ENCODE measurements at places on chromosomes 7 and 10.

DNA sequence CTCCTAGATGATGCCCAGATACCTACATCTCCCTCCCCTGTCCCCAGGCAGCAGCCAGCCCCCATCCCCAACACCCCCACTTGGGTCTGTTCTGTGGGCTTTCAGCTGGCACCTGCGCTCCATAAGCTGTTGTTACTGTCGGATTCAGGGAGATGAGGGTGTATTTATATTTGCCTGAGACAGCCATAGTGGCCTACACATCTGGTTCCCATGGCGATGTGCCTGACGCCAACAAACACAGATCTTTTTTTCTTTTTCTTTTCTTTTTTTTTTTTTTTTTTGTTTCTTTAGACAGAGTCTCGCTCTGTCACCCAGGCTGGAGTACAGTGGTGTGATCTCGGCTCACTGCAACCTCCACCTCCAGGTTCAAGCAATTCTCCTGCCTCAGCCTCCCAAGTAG, 73.1 kb downstream of the CLIP2 start:
- DNase-seq: no peak

GRCh38 chr10:132178672-132179545, 7.8 kb upstream of the DPYSL4 start:
- DNase-seq: no peak

DNA sequence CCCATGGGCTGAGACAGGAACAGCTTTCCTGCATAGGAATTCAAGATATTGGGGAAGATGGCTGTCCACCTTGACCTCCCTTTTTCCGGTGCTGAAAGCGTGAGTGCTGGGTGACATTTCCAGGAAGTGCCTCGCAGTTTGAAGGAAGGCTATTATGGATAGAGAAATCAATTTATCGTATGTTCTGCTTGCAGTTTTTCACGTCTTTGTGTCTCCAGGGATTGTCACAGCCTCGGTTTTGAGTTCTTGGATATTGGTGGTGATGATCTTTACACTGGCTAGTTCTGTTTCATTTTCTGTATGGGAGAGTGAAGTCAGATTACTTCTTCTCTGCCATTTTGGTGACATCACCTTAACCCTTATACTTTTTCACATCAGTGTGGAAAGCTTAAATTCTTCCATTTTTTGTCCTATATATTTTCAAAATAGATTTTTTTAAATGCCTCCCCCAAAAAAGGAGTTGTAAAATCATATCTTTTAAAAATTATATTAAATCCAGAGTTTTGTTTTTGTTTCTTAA, 102.5 kb upstream of the APBB1IP start:
- no peak for DNase-seq

DNA sequence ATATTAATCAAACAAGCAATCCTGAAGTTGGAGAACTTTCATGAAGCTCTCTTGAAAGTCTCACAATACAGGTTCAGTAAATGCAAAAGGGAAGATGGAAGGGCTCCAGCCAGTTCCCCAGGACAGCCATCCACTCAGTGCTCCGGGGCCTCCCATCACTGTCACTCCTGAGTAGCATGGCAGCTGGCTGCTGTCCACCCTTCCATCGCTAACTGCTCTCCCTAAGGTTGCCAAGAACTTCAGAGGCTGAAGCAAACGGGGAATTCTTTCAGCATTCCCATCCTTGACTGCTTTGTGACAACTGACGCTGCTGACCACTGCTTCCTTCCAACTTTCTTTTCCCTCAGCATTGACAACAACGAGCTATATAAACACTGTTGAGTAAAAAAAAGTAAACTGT, 69.1 kb downstream of the VPS41 start:
- no peak for DNase-seq

- DNase-seq: no peak
Measured at GRCh38 chr7:111190804-111191203, 99.9 kb downstream of the LRRN3 start.

DNA sequence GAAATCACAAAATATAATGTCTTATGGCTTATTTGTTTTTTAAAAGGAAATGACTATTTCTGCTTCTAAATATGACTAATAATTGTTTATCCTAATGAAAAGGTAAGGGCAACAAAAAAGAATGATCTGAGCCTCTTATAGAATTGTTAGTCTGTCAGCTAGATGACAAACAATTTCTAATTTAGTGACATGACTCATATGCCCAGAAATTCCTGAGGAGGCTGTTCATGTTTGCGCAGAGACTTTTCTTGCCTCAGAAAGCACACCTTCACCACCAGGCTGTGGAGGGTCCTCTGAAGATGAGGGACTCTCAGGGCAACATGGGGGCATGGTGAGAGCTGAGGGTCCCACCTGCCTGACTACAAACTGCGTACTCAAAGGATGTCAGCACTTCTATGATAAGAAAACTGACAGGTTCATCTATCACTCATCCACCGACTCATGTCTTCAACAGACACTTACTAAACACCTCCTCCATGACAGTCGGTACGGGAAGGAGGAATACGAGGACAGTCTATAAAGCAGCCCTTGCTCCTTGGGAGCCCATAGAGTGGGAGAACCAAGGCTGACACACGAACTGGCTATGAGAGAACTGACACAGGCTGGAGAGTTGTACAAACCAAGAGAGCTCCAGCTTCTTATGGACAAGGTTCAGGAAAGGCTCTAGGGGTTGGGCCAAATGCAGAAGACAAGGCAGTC, 102.0 kb downstream of the PKD1L1 start:
- no peak for DNase-seq

GRCh38 chr10:20767028-20767427, 130.1 kb downstream of the NEBL start:
- DNase-seq: no peak

- DNase-seq: no peak
Measured at GRCh38 chr10:129564923-129565322, 97.9 kb downstream of the MGMT start.

DNA sequence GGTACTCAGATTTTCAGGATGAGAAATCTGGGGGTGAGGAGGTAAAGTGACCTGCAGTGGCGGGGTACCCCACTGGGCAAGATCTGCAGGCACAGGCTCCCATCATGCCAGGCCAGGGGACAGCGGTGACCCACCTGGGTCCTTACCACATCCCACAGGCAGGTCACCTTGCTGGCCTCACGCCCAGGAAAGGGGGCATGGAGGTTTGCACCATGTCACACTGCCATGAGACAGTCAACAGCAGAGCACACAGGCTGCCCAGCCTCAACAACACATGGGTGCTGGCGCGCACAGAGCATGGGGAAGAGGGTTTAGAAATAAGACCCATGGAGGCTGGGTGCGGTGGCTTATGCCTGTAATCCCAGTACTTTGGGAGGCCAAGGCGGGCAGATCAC, 914 bp downstream of the PKD1L1 start:
- no peak for DNase-seq

- DNase-seq: no peak
Measured at GRCh38 chr10:131456411-131456810, 144.9 kb upstream of the TCERG1L start.

- no peak for DNase-seq
Measured at GRCh38 chr7:18126281-18126680, 98.6 kb upstream of the PRPS1L1 start.

DNA sequence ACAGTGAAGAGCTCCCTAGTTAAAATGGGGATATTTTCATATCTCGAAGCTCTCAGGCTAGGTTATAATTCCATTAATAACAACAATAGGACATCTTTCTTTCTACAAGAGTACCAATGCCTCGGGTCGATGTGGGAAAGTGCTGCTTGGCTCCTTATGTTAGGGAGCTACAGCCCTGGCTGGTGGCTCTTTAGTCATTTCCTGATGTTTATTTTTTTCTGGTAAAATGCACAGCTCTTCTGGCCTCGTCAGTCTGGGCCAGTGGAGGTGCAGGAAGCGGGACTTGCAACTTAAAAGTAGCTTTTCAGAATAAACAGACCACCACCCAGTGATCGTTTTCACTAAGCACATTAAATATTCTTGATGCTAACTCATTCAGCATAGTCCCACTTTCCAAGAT, 58.3 kb downstream of the MKX start:
- no peak for DNase-seq

GRCh38 chr7:158140538-158141220, 446.9 kb downstream of the PTPRN2 start:
- no peak for DNase-seq

DNA sequence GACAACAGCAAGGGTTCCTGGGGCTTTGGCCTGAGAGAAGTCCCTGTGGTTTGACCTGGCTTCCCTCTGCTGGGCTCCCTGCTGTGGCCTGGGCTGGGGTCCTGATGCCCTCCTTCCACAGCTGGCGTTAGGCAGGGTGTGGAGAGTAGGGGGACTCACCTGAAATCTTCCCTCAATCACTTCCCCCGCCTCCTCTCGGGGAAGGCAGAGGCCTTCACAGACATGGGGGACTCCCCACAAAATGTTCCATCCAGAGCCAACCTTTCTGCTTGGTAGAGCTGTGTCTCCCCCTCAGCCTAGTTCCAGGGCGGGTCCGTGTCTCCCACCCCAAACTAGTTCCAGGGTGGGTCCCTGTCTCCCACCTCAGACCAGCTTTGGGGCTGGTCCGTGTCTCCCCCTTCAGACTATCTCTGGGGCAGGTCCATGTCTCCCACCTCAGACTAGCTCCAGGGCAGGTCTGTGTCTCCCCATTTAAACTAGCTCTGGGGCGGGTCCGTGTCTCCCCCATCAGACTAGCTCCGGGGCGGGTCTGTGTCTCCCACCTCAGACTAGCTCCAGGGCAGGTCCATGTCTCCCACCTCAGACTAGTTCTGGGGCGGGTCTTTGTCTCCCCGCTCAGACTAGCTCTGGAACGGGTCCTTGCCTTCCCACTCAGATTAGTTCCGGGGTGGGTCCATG, 2.2 kb downstream of the PVRIG start:
- no peak for DNase-seq

DNA sequence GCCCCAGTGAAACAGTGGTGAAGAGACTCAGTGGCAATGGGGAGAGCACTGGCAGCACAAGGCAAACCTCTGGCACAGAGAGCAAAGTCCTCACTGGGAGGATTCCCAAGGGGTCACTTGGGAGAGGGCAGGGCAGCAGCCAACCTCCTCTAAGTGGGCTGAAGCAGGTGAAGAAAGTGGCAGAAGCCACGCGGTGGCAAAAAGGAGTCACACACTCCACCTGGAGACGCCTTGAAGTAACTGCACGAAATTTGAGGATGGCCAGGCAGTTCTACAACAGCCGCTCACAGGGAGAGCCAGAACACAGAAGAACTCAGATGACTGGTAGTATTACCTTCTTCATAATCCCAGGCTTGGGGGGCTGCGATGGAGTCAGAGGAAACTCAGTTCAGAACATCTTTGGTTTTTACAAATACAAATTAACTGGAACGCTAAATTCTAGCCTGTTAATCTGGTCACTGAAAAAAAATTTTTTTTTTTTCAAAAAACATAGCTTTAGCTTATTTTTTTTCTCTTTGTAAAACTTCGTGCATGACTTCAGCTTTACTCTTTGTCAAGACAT, 574 bp upstream of the IL6 start:
- DNase-seq: no peak

- DNase-seq: peak; percentile 19
Measured at GRCh38 chr10:90947030-90947960, 26.4 kb upstream of the ANKRD1 start.

- no peak for DNase-seq
Measured at GRCh38 chr10:43417950-43418768, 9.2 kb upstream of the HNRNPF start.

DNA sequence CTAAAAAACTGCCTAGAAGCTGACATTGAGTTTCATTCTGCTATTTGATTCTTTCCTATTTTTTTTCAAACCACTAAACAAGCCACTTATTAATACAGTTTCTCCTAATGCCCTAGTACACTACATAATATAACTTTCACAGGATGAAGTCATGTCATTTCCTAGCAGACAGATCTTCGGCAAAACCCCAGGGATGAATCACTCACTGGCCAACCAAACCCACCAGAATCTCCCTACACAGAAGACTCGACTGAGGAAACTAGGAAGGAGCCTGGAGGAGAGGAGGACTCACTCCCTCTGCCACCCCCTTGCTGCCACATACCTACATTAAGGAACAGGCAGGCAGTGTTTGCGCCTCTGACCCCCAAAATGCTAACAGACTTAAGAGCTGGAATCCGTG, 33.4 kb downstream of the XPNPEP1 start:
- DNase-seq: peak; percentile 75

DNA sequence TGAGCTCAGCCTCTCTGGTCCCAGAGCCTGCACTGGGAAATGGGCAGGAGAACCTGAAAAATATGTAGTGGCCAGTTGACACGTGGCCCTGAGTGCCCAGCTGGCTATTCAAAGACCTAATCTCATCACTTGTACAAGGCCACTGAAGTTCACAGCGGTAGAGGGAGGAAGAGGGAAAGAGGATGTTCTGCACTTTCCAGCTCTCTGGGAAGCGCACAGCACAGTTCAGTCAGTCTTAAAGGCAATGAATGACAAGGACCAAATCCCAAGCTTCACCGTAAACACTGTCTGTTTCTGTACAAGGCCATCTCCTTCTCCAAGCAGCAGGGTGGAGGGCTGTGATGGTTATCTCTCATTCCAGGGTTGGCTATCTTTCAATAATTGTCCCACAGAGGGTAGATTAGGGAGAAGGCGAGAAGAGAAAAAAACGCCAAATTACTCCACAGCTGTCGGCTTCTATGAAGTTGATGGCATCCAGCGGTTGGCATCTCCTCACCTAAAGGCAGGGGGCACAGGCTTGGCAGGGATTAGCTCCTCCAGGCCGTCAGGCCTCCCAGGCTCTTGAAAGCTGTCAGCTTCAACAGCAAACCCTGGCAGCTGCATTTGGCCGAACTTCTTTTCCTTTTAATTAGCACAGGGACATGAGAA, 10.6 kb downstream of the SFMBT2 start:
- DNase-seq: no peak

DNA sequence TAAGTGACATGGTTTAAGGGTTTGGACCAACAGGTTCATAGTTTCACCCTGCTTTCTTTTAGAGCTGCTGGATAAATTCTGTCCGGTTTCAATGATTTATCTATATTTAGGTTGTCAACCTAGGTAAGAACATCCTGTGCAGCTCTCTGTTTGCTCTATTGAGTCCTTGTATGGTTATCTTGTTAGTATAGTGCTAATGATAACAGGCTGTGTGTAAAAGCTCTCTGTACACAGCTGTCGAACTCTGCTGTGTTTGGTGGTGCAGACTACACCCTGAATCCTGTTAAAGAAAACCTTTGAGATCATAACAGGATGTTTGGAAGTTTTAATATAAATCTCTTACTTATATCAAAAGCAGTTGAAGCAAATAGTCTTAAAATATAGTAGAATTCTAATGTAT, 219.2 kb downstream of the SDK1 start:
- DNase-seq: no peak

GRCh38 chr7:111998326-111998725, 207.9 kb downstream of the DOCK4 start:
- no peak for DNase-seq

DNA sequence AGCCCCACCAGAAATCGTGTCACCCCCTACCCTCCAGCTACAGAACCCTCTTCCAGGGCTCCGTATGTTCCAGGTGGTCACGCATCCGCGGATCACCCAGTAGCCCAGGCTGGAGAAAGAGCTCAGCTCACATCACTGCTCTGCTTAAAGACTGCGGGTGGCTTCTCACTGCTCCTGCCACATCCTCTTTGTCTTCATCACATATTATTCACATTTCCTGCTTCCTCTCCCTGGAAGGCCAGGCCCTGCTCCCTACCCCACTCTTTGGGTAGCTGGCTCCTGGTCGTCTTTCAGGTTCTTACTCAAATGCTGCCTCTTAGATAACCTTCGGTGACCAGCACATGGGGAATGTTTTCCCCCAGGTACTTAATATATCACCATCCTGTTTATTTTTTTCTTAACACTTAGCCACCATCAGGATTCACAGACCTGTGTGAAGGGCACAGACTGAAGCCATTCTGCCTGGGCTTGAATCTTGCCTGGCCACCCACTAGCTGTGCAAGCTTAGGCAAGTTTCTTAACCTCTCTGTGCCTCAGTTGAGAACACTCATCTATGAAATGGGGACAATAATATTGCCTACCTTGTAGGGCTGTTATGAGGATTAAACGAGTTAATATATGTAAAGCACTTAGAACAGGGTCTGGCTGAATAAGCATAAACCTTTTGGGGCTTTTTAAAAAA, 307.8 kb downstream of the PRPF18 start:
- DNase-seq: no peak
